ENCODE measurements at places on chromosomes 16 and 17.

- peak; percentile 0 for DNase-seq
Measured at GRCh38 chr17:12089809-12090384, 69.2 kb downstream of the MAP2K4 start.

DNA sequence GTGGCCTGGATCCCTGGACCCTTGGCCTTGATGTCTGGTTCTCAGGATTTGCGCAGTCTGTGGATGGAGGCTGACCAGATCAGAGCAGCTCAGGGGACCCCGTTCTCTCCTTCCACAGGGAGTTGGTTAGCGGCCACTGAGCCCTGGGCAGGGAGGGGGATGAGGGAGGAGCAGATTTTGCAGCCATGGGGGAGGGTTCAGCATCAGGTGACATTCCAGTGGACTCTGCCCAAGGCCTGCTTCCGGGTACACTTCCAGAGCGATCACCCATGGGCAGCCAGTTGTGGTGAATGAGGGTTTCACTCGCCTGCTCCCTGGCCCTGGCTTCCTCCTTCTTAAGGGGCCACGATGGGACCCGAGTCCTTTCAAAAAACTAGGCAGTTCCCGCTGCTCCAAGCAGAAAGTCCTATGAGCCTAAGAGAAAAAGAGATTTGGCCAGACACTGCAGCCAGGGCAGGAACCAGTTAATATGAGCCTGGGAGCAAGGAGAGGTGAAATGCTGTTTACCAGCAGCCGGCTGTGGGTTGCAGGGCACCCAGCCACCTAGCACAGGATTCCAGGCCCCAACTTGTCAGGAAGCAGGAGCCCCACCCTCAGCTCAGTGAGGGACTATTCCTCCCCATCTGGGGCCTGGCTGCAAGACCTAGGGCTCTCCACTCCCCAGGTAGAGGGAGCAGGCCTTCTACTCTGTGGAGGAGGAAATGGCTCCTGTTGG, 4.7 kb upstream of the GPRC5C start:
- no peak for DNase-seq

GRCh38 chr16:10599626-10600025, 19.2 kb upstream of the EMP2 start:
- DNase-seq, result no peak

DNA sequence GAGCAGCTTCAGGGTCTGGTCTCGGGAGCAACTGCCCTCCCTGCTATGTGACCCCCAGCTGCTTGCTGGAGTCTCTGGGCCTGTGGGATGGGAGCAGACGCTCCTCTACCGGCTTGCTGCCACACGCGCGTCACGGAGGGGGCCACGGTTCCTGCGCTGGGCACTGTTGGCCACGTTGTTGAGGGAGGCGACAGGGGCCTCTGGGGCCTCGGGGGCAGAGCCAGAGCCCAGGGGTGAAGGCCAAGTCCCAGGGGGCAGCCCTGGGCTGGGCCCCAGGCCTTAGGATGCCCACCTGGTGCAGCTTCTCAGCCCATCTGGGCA, 56.6 kb downstream of the ZFPM1 start:
- no peak for DNase-seq

GRCh38 chr17:30086896-30087295, 29.7 kb upstream of the NSRP1 start:
- no peak for DNase-seq

DNA sequence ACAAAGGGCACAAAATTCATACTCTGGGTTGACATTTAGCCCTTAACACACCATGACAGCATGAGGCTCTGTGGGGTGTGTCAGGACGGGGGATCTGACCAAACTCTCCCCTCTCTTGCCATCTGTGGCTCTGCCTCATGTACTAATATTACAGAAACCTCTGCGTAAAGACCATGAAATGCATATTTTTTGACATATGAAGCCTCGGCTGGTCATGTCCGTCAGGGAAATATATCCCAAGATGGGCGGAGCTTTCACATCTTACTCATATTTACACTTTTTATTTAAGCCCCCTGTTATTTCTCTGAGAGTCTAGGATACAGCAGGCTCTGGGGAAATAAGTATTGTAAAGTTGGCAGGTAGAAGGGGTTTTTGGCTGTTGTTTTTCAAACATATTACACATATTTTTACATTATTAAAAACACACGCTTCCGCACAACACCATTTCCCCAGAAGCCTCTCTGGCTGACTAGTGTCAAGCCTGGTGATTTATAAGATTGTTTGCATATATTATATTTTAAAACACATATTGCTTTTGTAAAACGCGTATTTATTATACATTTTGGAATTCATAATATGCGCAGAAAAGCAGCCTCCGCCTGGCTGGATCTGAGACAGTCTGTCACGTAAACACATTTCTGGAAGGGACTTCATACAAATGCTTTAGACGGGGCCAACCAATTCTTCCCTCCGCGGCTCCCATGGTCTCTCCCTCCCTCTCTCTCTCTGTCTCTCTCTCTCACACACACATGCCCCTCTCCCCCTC, 237.7 kb upstream of the ZFHX3 start:
- no peak for DNase-seq

GRCh38 chr17:60769327-60769726, 91.7 kb downstream of the BCAS3 start:
- no peak for DNase-seq

DNA sequence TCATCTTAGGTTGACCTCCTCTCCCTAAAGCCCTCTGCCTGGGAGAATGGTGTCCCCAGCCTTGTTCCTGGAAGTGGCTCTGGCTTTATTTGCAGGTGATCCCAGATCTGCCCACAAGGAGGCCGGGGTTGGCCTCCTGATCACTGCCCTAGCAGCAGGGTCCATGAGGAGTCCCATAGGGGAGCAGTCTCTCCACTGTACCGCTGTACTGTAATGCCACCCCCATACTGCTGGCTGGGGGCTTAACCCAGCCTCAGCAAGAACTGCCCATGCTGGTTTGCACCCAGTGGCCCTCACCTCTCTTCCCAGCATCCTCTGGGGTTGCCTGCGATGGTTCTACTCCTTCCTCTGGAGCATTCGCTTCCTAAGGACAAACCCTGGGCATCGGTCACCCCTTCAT, 39.1 kb downstream of the PSME3IP1 start:
- no peak for DNase-seq

GRCh38 chr17:76408037-76408849, 23.8 kb downstream of the SPHK1 start:
- peak; percentile 9 for DNase-seq

GRCh38 chr16:20610211-20610891, 34.2 kb upstream of the ACSM2B start:
- no peak for DNase-seq

DNA sequence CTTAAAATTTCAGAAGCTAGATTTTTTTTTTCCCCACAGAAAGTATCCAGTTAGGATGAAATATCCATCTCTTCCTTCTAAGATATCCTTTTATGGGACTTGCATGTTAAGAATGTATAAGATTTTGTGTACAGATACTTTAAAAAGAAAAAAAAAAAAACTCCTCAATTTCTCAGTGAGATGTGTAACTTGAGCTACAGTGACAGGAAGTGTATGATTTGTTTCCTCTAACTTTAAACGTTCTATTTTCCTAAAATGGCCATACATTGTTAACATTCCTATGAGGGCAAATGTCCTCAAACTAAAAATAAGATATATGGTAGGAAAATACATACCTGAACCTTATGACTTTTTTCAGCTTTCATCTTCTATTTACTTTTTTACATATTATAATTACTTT, 8.9 kb downstream of the FBXO47 start:
- no peak for DNase-seq

DNA sequence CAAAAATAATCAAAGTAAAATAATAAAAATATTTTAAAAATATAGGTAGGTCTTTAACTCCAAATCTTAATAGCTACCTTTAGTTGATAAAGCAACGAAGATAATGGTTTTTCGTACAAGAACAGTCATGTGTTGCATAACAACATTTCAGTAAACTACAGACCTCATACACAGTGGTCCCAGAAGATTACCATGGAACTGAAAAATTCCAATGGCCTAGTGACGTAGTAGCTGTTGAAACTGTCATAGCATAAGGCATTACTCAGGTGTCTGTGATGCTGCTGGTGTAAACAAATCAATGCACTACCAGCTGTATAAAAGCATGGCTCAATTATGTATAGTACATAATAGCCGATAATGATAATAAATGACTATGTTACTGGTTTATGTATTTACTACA, 43.9 kb downstream of the CREBBP start:
- no peak for DNase-seq

GRCh38 chr17:28570716-28571360, 486 bp downstream of the PIGS start:
- no peak for DNase-seq

DNA sequence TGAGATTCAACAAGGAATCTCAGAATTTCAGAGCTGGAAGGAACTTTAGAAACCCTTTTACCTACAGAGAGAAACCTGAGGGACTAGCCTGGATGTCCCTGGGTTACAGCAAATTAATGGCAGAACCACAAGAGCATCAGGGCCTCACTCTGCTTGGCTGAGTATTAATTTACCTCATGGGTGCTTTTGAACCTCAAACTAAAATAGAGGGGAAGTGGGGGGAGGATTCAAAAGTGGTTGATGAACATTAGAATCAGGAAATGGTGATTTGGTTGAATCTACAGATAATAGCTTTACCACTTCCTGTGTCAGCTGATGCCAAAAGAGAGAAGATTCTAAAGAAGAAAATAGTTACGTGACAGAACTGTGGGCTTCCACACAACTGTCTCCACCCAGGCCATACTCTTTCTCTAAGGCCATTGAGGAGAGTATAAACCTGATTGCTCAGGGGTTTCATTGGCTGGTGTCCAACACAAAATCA, 11.3 kb upstream of the SKAP1 start:
- DNase-seq, result no peak

- no peak for DNase-seq
Measured at GRCh38 chr16:78727536-78727935, 628.1 kb downstream of the WWOX start.

DNA sequence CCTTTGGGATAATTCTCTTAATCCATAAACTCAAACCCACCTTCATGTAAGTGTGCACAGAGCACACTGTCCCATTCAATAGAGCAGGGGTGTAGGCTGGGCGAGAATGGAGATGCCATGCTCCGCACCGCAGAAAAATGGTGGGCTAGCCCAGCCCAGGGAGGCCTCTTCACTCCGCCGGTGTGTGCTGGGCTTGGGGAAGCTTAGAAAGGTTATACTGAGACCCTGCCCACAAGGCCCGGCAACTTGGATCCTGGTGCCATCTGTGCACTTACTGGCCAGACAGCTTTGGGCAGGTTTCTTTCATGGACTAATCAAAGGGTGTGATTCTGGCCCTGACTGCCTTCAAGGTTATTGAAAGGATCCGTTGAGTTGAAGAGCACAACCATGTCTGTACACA, 3.7 kb upstream of the STAT5A start:
- DNase-seq, result no peak

- no peak for DNase-seq
Measured at GRCh38 chr16:27640277-27640600, 90.3 kb downstream of the KATNIP start.

DNA sequence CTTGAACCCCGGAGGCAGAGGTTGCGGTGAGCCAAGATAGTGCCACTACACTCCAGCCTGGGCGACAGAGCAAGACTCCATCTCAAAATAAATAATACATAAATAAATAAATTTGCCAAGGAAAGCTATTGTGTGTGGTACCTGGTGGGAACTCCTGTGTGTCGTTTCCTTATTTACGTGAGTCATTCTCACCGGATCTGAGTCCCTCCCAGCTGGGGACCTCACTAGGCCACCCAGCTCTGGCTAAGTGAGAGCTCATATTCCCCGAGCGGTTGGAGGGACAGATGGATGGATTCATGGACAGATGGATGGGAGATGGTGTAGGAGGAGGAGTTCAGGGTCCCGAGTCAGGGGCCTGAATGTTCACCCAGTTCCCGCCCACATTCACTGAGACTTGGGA, 22.9 kb upstream of the C1QL1 start:
- no peak for DNase-seq

GRCh38 chr17:6497496-6498221, 53.4 kb downstream of the PIMREG start:
- no peak for DNase-seq

- no peak for DNase-seq
Measured at GRCh38 chr17:77433385-77434135, 292.8 kb downstream of the SEC14L1 start.

DNA sequence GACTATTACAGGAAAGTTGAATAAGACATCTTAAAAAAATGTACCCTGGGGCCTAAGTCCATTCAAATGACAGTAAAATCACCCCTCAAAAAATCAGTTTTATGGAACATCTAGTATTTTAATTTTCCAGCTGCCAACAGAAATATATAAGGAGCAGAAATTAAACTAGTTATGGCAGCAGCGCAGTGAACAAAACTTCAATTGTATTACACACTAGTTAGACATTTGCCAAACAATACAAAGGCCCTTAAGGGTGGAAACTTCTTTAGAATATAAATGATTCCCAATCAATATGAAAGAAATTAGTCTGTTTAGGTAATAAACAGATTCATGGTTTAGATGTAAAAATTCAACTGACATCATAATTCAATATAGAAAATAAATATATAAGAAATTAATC, 18.1 kb upstream of the RFFL start:
- no peak for DNase-seq

DNA sequence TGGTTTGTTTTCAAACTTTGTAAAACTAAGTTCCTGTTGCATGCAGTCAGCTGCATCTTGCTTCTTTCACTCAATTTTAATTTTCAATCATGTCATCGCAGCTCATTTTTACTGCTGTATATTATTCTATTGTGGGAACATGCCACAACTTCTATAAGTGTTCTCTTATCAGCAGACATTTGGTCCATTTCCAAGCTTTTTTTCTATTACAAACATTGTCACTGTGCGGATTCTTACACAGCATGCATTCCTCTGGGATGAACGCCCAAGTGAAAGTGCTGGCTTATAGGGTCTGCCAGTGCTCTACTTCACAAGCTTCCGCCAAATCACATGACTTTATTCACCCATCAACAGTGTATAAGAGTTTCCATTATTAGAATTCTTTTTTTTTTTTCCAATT, 22.7 kb downstream of the GINS3 start:
- no peak for DNase-seq

DNA sequence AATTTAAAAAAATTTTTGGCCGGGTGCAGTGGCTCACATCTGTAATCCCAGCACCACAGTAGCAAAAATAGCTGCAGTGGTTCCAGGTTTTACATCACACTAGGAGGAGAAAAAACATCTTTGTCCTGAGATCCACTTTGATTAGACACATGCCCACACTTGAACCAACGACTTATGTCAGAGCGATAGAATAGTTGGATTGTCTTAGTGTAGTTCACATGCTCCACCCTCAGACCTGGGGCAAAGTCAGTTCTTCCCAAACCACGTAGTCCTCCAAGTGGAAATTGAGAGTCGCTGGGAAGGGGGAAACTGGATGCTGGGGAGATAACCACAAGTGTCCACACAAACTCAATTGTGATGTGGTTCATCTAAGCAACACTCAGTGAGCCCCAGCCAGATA, 11.4 kb upstream of the ITGAM start:
- DNase-seq, result no peak

DNA sequence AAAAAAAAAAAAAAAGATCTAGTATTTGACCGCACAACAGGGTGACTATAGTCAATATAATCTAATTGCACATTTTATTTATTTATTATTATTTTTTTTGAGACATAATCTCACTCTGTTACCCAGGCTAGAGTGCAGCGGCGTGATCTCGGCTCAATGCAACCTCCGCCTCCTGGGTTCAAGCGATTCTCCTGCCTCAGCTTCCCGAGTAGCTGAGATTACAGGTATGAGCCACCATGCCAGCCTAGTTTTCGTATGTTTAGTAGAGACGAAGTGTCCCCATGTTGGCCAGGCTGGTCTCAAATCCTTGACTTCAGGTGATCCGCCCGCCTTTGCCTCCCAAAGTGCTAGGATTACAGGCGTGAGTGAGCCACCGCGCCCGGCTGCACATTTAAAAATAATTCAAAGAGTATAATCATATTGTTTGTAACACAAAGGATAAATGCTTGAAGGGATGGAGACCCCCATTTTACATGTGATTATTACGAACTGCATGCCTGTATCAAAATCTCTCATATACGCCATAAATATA, 794 bp downstream of the ANKS3 start:
- DNase-seq, result no peak

Measured in inflammatory macrophage (primary cell).